ENCODE measurements at places on chromosomes 1 and 21. TPM values are rescaled to one million over a fixed set of nuclear protein-coding genes. Genes with fewer than 3 reads are reported as not detected.

DNA sequence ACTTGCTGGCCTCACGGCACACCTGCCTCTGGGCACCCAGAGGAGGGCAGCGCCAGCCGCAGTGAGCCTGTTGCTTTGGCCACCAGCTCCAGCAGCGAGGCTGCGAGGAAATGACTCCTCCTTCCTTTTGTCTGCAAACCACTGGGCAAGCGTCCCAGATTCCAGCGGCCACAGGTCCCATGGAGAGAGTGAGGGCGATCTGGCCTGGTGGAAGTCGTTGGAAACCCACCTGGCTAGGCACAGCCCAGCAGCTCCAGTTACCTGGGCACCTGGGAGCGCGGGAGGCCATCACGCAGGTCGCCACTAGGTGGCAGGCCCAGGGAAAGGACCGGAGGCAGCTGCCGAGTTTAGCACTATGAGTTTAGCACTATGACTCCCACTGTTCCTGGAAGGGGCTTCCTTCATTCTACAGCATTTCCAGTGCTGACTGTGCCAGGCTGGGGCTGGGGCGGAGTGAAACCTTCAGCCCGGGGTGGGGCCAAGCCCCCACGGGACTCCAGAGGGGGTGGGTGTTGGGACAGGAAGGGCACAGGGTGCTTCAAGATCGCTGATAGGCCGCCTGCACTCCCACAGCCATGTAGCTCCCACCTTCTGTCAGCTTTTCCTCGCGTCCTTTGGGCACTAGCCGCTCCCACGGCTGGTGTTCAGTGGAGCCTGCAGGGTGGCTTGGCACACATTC, 1.1 kb upstream of the ESPN start:
- H3K4me3 ChIP-seq, result peak overlapping the region; percentile 48
- H3K27ac ChIP-seq, result no peak overlapping the region
- DNase-seq, result peak; percentile 70
- H3K4me1 ChIP-seq, result peaks cover 88% of the 10 kb centered on the region
- H3K27me3 ChIP-seq, result peaks cover 98% of the 10 kb centered on the region

DNA sequence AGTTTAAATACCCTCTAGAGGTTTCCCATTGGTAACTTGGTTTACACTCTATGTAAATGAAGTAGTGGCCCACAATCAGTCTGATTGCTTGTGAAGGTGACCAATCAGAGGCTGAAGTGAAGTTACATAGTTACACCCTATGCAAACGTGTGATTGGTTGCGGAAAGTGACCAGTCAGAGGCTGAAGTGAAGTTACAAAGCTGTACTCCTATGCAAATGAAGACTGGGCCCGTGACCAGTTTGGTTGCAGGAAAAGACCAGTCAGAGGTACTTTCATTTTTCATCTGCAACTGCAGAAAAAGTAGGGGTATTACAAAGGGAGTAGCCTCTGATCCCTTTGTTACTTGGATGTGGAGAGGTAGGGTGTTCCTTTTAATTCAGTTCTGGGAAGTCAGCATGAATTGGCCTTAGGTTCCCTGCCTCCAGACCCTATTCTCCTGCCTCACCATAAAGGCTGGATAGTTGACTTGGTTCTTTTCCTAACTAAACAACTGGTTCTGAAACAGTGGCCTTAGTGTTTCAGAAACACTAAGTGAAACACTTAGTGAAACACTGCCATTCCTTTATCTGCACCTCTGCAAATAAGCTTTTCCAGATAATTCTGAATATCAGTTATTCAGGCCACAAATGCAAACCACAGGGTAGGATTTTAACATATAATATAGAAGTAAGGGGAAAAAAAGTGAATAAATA, 39.3 kb downstream of the MAGI3 start:
- no peak overlapping the region for H3K4me3 ChIP-seq
- DNase-seq, result no peak
- no peaks in the 10 kb centered on the region for H3K36me3 ChIP-seq
- H3K27me3 ChIP-seq, result no peaks in the 10 kb centered on the region
- no peak overlapping the region for H3K27ac ChIP-seq
- no peaks in the 10 kb centered on the region for H3K4me1 ChIP-seq

- H3K36me3 ChIP-seq, result no peaks in the 10 kb centered on the region
- no peaks in the 10 kb centered on the region for H3K27me3 ChIP-seq
- H3K4me1 ChIP-seq, result peaks cover 9% of the 10 kb centered on the region
Measured at GRCh38 chr1:185846672-185847444, 112.7 kb downstream of the HMCN1 start.

GRCh38 chr1:75305061-75305460, 170.9 kb downstream of the LHX8 start:
- H3K27me3 ChIP-seq, result no peaks in the 10 kb centered on the region
- no peak overlapping the region for H3K27ac ChIP-seq
- no peak for DNase-seq
- no peak overlapping the region for H3K4me3 ChIP-seq
- H3K4me1 ChIP-seq, result no peaks in the 10 kb centered on the region

DNA sequence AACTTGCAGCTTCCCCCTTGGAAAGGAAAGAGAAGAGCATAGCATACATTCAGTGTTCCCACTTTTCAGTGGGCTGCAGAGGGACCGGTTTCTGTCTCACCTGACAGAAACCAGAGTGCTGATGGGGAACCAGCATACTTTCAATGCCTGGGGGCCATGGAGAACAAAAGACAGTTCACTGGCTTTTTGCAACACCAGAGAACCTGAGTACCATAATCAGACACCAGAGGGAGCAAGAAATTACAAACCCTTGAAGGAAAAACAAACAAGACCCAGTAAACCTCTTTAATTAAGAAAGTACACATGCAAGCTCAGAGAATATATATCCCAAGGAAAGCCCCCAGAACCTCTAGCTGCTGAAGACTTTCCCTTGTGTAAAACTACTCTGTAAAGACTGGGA, 51.1 kb downstream of the CSMD2 start:
- H3K27me3 ChIP-seq, result peaks cover under 1% of the 10 kb centered on the region
- H3K4me1 ChIP-seq, result no peaks in the 10 kb centered on the region
- H3K27ac ChIP-seq, result no peak overlapping the region
- no peak overlapping the region for H3K4me3 ChIP-seq
- H3K36me3 ChIP-seq, result no peaks in the 10 kb centered on the region

Gene RNU11
- not detected for total RNA-seq

DNA sequence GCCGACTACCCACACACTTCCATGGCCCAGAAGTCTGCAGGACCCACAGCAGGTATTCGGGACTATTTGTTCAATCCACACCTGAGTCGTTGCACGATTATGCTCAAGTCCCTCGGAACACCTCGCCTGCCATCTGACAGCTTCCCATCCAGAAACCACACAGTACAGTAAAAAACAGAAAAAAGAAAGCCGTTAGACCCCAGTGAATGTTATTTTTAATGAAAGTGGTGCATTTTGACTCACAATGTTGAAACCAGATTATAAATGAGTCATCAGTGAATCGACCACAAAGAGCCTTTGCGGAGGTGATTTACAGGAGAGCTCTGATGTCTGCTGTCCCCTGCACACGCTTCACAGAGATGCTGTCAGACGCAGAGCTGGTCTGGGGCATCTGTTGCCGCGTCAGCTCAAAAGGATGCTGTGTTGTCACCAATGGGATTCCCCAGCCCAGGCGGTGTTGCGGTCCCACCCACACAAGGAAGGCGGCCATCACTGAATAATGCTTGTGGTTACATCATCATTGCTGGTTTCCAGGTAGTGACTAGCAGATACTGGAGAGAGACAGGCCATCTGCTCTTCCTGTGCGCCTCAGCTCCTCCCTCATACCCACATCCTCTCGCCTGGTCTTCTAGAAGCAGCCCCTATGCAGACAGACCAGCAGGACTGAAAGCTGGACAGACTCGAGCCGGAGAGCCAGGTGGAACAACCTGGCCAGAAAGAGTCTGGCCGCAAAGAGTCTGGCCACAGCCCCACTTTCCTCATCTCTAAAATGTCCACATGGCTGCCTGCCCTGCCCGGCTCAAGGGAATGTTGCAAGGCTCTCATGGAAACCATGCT, 116.8 kb downstream of the TOMM20 start:
- H3K4me1 ChIP-seq, result peaks cover 9% of the 10 kb centered on the region
- H3K27me3 ChIP-seq, result no peaks in the 10 kb centered on the region
- H3K27ac ChIP-seq, result peak overlapping the region; percentile 68
- no peaks in the 10 kb centered on the region for H3K36me3 ChIP-seq

Gene OR6N1
- not detected for total RNA-seq

- H3K4me1 ChIP-seq, result no peaks in the 10 kb centered on the region
- DNase-seq, result peak; percentile 24
- H3K27ac ChIP-seq, result no peak overlapping the region
- H3K27me3 ChIP-seq, result peaks cover 31% of the 10 kb centered on the region
- H3K4me3 ChIP-seq, result no peak overlapping the region
- H3K36me3 ChIP-seq, result no peaks in the 10 kb centered on the region
Measured at GRCh38 chr1:17877896-17878295, 122.8 kb downstream of the ACTL8 start.

DNA sequence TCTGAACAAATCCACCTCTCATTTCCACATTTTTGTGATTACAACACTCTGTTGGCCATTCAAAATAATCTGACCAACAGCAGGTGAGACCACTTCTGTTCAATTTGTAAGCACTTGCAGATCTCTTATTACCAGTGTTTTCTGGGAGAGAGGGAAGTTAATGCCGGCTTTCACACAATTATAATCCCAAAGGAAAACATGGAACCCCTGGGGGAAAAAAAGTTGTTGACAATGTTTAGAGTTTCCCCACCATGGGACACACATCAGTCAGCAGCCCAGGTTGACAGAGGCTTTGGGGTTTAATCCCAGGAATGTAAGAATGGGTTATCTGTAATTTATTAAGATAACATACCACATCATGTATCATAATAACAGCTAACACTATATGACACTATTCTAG, 68.4 kb upstream of the TNFSF4 start:
- DNase-seq, result no peak
- no peaks in the 10 kb centered on the region for H3K27me3 ChIP-seq
- no peak overlapping the region for H3K4me3 ChIP-seq
- no peaks in the 10 kb centered on the region for H3K36me3 ChIP-seq

Gene RAB3B
- 6.1 TPM for total RNA-seq

Gene RPE65
- not detected for total RNA-seq
